Dorsolateral prefrontal cortex (tissue), 122 donors: ENCODE measurements at places on chromosomes 2 and 18.

DNA sequence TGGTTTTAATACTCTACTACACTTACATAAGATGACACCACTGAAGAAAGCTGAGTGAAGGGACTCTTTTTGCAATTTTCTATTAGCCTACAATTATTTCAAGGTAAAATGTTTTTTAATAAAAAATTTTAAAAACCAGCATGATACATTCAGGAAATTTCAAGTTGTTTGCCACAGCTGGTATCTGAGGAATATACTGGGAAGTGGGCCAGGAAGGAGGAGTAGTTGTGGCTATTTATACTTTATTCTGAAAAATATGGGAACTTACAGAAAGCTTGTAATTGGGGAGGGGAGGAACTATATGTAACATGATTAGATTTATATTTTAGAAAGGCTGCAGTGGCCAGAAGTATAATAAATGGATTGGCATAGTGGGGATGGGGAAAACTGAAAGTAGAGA, 40.8 kb downstream of the WDR35 start:
- no peak for DNase-seq

- DNase-seq, result no peak
Measured at GRCh38 chr2:62149708-62150107, 46.2 kb upstream of the B3GNT2 start.

DNA sequence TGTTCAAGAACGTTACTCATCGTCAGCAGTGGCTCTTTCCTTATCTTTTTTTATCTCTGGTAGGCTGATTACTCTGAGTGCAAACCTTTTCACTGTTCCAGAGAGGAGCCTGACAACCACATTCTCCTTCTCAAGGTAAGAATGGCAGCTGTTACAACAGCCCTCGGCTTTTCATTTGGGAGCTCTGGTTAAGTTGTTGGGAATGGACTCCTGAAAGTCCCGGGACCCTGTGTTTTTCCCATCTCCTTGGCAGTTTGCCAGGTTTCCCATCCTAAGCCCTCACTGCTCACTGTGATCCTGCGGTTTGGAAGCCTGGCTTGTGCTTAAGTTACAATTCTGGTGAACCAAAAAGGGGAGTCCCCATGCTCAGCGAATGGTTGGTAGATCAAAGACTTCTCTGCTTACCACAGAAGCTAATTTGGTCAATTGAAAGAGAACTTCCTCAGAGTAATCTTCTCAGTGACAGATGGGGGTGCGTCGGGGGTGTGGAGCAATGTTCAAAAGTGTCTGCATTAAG, 122.3 kb downstream of the LYPD6B start:
- DNase-seq, result no peak

DNA sequence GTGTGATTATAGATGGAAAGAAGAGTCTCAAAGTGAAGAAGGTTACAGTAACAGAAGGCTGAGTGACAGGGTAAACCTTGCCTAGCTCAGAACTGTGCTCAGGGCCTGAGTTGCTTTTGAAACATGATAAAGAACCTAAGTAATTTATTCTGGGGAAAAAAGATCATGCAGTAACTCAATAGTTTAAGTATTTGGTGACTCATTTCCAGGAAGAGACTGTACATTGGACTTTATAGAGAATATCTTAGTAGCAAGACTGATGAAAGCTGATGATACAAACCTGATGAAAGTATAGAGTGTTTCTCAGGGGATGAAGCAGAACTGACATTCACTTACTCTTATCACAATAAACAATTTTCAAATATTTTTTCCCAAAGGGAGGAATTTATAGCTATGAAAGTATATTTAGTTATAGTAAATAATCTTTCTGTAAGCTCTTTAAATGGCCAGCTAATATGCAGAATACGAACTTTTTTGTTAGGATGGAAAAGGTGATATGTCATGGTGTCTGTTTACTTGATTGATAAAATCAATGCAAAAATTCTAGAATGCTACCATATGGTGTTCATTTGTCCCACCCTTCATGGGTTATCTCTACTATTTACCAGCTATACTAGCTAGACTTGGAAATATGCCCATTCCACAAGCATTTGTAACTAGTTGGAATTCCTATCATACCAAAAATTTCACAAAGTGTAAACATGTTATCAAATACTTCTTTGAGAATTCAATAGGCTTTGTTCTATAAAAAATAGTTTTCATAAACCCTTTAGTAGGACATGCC, 1265.5 kb upstream of the ACVR2A start:
- no peak for DNase-seq

GRCh38 chr2:229154381-229154780, 116.7 kb downstream of the PID1 start:
- DNase-seq, result no peak

DNA sequence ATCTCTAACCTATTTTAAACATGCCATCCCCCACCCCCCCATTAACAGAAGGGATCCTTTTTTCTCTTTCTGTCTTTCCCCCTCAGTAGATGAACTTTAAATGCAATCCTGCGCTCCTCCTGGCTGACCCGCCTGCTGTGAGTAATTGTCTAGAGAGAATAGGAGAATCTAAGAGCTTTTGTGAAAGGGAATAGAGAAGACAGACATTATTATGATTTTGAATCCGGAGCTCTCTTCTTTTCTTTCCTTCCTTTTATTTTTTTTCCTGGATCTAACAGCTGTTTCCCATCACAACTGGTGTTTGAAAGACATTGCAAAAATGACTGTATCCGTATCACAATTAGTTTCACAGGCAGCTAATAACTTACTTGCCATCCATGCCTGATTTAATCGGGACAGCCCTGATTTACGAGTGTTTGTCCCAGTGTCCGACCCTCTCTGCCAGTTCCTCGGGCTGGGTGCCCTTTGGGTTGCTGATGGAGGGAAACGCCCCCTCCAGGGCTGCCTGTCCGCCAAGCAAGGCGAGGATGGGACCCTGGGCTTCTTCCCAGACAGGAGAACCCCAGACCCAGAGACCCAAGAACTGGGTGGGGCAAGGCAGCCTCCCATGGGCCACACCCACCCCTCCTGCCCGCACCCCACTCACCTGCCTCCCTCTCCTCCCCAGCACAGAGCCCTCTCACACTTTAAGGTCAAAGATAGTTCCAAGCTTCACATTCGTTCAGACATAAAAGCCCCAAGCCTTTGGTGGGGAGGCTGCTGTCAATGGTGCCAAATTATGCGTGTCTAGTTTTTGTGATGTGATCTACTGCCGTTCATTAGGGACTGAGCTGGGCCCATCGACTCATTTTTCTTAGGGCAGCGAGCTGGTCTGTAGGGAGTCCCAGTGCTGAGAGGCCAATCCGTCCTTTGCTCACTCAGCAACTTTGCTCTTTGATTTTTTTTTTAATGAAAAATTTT, 231.7 kb downstream of the ZNF516 start:
- DNase-seq, result no peak

- DNase-seq, result no peak
Measured at GRCh38 chr2:151906633-151906998, 78.4 kb upstream of the ARL5A start.

DNA sequence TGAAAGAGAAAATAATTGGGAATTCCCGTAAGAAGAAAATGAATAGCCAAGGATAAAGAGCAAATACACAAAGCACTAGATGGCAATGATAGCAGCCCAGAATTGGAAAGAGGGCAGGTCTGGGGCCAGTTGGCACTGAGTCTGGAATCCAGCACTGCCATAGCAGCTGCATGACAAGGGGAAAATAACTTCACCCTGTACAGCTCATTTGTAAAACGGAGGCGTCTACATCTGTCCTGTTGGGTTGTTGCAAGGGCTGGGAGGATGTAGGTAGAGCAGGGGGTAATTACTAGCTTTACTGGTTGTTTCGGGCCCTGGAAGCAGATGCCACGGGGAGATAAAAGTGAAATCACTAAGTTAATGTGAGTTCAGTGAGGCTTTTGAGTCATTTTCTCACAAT, 110.0 kb upstream of the RASGRP3 start:
- peak; percentile 53 for DNase-seq

DNA sequence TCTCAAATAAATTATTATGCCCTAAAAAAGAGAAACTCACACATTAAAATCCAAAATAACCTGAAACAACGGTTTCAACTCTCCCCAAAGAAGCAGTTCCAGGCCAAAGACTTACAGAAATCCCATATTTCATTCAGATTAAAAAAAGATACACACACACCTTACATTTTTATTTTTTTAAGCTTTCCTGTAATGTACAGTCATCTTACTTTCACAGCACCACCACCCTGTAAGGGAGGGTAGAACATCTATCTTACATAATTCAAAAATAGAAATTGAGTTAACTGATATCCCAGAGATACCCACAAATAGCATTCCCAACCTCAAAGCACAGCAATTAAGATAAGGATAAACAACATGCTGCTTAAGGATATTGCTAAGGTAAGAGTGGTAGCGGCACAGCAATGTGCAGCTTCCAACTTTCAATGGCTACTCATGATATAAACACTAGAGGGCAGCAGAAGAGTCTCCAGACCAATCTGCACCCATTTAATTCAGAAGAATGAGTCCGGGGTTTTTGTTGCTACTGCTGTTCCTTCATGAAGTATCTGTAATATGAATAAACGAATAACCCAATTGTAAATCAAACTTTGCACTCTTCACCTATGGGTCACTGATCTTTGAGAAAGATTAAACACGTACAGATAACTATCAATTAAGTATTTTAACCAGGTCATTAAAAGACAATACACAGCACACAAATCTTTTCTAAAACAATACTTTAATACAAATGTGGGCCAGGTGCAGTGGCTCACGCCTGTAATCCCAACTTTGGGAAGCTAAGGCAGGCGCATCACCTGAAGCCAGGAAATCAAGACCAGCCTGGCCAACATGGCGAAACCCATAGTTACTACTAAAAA, 11.3 kb downstream of the GFPT1 start:
- no peak for DNase-seq

DNA sequence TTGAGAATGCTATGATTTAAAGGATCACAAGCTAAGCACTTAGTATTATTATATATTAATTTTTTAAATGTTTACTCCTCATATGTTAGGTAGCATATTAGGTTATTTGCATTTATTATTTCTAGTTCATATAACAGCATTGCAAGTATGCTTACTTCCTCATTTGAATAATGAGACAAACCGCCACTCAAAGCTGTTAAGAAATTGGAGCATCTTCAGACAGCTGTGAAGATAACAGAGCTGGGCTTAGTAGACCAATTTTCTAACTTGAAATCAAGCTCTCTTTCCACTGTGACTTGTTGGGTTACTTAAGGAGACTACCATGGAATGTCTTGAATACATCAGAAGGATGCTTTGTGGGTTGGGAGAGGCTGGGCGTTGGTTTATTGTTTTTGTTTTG, 139.3 kb downstream of the ASXL3 start:
- no peak for DNase-seq

GRCh38 chr2:120991441-120991840, 255.8 kb downstream of the GLI2 start:
- DNase-seq, result no peak

DNA sequence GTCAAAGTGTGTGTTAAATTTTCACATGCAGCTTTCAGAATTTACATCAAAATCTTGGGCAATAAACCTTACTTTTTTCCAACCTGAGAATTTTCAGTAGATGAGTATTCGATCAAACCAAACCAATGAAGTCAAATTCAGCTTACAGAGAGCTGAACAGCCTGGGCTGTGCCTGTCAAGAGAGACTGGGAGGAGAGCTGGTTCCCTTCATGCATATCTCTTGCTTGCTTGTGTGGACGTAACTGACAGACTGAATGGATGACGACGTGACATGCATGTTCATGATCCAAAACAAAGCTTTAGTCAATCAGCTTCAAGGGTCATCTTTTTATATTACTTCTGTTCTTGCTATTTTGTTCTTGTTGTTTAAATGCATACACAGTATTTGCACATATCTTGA, 145.2 kb downstream of the GALNT3 start:
- DNase-seq, result no peak

DNA sequence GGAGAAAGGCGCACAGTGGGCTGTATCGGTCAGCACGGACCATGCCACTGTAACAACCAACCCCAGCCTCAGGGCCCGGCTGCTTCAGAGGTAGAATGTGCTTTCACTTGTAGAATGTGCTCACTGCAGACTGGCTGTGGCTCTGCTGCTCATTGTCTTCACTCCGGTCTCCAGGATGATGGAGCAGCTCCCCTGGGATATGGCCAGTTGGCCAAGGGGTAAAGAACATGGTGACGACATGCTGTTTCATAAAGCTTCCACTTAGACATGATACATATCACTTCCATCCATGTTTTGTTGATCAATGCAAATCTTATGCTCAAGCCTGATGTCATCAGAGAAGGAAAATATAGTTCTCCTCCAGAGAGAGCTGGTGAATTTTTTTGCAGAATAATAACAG, 127.7 kb downstream of the SMAD2 start:
- DNase-seq, result no peak

DNA sequence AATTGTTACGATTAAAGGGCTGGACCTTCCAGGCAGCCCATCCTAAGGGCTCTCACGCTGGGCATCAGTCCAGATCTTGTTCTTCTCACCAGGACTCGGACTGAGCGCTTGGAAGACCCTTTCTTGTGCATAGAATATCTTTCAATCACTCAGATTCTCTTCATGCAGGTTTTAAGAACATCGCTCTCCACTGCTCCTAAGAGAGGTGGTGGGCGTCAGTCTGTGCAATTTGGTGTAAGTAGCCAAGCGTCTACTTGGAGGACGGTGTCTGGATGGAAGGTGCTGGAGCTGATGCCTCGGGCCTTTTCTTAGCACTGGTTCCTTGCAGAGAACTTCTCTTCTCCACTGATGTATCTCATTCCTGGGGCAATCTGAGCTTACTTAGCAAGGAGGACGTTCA, 68.7 kb downstream of the ASB1 start:
- no peak for DNase-seq

DNA sequence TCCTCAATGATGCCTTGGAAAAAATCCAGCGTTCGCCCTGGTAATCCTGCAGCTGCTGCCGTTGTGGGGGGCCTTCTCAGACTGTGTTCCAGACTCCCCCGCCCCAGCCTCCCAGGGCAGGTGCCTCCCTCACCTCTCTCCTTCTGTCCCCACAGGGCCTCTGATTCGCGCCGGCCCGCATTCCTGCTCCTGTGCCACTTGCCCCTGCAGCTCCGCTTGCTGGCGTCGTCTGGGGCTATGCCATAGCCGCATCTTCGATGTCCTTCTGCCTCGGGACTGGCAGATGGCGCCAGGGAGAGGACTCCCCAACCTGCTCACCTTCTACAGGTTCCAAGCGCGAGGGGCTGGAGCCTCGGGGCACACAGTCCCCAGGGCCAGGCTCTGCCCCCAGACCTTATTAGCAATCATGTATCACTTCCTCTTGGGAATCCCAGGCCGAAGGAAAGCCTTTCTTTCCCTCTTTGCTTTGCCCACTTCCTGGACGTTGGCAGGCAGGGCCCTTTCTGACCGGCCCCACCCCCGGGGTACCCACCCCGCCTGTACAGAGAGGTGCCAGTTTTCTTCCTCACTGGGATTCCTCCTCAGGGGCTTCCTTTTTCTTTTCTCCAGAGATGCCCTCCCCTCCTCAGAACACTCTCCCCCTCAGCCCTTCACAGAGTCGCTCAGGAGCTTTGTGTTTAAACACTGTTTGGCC, 4.4 kb downstream of the SPATA3 start:
- no peak for DNase-seq

GRCh38 chr2:128490881-128491691, 172.4 kb upstream of the HS6ST1 start:
- no peak for DNase-seq
